ENCODE measurements at places on chromosomes 13 and 19.

DNA sequence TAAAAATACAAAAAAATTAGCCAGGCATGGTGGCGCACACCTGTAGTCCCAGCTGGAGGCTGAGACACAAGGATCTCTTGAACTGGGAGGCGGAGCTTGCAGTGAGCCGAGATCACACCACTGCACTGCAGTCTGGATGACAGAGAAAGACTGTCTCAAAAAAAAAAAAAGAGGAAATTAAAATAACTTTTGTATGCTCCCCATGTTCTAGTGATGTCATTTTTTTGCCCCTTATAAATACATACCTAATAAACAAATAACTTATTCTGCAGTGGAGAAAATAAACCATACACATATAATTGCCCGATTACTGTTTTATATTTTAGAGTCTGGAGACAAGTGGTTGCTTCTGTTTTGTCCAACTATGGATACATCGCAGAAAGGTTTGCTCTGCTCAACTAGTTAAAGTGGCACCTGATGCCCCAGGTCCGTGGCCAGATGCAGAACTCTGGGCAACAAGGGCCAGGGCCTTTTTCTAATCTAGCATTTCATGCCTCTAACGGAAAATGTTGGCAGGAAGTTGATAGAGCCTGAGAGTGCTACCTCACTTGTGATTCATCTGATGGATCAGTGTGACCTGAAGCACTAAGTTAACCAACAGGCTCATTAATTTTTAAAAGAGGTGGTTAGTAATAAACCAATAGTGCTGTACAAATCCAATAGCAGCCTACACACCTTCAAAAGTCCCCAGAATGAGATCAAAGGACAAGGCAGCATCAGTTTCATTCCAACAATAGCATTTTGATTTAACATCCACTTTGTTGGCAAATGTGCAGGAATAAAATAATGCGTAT lies 18.8 kb downstream of the UBE2L5 start:
- DNase-seq = no peak

DNA sequence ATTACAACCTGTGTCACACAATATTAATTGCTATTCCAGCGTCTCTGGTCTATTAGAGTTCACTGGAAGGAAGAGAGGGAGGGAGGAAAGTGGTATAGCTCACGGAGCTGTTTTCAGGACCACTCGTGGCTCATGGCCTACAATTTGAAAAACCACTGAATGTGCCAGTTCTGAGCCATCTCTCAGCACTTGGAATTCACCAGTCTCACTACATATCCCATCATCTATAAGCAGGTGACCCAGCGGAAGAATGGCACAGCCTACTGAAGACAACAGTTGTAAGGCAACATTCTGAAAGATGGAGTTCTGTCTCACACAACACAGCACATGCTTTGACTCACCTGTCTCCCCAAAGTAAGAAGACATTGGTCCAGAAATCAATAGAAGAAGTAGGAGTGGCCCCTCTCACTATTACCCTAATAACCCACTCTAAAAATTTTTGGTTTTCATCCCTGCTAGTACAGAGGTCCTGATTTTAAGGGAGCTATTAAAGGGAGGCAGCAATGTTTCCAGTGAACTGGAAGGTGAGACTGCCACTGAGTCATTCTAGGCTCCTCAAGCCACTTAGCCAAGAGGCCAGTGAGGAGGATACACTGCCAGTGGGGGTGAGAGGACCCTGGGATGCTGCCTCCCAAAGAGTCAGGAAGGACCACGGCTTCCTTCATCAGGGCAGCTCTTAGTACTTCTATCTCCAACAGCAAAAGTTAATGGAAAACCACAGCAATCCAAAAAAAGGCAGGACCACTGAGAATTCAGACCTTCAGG lies 50.0 kb upstream of the DOCK9 start:
- no peak for DNase-seq

- no peak for DNase-seq
These were observed 9.1 kb upstream of the POP4 start for GRCh38 chr19:29596885-29597525.

DNA sequence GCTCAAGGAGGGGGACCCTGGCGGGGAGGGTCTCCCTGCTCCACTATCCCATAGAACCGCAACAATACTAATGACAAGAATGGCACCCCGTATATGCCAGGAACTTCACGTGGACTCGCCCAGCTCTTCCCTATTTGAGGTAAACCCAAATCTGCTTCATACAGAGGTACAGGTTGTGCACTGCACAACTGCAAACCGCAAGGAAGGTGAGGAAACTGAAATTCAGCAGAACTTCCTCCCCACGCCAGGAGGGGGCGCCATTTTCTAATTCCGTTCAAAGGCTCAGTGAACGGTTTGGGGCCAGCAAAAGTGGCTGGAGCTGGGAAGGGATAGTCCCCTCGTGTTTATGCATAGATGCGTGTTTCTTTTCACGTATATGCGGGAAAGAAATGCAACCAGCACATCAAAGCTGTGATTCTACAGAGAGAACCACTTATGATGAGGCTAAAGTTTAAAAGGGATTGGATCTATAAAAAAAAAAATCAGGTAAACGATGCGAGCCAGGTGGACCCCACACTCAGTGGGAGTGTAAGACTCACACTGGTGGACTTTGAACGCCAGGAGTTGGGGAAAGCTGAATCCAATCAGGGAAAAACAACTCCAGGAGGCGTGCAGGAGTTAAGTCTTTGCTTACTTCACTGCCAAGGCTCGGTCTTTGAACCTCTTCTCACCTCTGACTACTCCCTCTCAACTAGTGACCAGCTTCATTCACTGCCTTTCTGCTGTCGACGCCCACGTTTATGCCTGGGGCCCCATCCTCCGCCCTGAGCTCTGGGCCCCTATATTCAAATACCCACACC lies 20.3 kb downstream of the C19orf81 start:
- DNase-seq = peak; percentile 43

GRCh38 chr13:29817604-29818378 lies 32.6 kb downstream of the UBL3 start:
- DNase-seq = peak; percentile 23

GRCh38 chr19:5076440-5077208 lies 107.7 kb downstream of the KDM4B start:
- no peak for DNase-seq

DNA sequence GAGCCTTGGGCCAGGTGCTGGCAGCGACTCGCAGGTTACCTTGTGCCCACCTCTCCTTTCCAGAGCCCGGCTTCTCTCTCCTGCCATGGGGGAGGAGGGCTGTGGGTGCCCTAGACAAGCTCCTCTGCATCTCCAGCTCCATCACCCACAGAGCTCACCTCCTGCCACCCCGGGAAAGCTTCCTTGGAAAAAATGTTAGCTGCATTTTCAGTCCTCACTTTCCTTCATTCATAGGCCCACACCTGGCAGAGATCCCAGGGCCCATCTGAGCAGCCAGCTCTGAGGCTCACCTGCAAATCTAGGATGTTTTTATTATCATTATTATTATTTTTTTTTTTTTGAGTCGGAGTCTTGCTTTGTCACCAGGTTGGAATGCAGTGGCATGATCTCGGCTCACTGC lies 36.8 kb downstream of the ZFR2 start:
- DNase-seq = no peak

All from memory B cell (primary cell).